SK-N-SH treated with all-trans-retinoic acid at 6 μM for 48 hours (cell line): ENCODE measurements at places on chromosomes 4 and X.

GRCh38 chr4:15753786-15754185, 24.3 kb upstream of the CD38 start:
- no peak for ATAC-seq

- peak; percentile 40; the same call in 2 of the 3 replicates for ATAC-seq
Measured at GRCh38 chr4:186701273-186701672, 22.4 kb downstream of the FAT1 start.

DNA sequence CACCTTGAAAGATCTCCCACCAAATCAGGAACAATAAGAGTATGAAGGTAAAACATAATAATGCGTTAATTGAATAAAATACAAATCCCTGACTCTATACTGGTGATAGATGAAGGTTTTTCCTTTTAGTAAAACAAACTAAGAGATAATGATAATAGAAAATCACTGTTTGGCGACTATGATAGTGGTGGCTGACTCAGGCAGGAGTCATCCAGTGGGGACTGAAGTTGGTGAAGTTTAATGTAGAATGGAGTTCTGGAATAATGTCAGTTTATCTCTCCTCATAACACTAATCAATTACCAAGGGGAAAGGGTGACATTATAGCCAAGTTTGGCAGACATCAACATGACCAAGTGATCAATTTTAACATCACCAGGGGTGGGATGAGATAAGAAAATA, 21.3 kb downstream of the ABCG2 start:
- ATAC-seq, result no peak

DNA sequence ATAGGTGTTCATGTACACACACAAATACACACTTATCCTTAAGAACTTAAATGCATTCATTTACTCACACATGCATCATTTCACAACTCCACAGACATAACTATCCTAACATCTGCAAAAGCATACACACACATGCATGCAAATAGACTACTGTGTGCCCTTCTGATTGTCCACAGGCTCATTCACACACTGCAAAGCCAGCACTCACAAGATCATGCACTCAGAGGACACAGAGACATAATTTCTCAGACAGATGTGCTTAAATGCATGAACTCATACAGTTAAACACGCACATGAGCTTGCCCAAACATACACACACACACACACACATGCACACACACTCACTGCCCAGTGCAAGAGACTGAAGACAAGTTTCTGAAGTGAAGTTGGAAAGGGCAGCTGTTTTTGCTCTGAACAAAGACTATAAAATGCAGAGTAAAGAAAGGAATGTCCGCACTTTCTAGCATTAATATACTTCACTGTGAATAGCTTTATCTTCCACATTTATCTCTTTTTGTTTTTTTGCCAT, 1018.0 kb upstream of the HS3ST1 start:
- no peak for ATAC-seq

GRCh38 chr4:124104101-124104500, 608.4 kb downstream of the ANKRD50 start:
- no peak for ATAC-seq

DNA sequence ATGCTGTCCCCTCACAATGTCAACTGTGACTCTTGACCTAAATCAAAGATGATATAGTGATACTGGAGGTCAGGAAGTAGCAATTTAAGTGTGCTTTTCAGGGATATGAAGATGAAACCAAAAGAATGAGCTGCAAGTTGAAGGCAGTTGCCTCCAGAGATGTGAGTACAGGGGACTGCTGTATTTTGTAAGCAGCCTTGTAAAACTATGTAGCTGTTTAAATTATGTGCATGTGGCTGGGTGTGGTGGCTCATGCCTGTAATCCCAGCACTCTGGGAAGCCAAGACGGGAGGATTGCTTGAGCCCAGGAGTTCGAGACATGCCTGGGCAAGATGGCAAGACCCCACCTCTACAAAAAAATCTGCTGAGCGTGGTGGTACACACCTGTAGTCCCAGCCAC, 15.1 kb upstream of the TNIP2 start:
- ATAC-seq, result no peak

DNA sequence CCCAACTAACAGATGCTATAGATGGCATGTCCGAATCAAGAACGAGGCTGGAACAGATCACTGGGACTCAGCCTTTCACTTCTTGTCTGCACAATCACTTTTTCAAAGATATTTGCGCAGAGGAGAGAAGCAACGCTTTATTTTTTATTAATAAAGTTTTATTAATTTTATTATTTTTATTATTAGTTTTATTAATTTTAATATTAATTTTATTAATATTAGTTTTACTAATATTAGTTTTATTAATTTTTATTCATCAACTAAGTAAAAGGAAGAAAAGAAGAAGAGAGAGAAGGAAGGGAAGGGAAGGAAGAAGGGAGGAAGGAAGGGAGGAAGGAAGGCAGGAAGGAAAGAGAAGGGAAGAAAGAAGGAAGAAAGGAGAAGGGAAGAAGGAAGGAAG, 236.4 kb upstream of the HHIP start:
- no peak for ATAC-seq

DNA sequence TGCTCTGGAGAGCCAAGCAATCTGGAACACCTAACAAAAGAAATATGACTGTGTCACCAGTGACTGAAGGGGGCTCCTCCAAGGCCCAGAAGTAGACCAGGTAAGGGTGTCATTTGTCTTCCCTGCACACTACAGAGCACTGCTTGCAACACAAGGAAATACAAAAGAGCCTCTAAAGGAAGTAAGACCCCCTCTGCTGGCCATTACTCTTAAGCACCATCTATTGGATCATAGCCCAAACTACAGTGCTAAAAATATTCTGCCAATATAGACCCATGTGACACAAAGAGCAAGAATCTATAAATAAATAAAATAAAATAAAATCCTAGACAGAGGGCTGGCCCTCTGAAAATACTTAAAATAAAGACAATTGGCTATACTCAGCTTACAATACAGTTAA, 528.7 kb downstream of the TMA16 start:
- ATAC-seq, result no peak

DNA sequence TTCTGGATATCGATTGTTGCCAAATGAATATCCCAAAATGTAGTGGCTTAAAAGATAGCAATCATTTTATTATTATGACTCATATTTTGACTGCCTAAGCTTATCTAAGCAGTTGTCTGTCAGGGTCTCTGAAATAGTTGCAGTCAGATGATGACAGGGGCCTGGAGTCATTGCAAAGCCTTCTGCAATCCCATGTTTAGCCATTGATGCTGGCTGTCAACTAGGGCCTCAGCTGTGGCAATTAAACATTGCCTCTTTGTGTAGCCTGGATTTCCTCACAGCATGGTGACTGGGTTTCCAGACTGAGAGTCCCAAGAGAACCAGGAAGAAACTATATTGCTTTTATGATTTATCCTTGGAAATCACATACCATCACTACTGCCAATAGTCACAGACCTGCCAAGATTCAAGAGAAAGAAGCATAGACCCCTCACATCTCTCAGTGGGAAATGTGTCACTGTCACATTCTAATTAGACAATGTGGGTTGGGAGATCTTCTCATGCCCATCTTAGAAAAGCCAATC, 227.3 kb upstream of the NOCT start:
- ATAC-seq, result no peak

GRCh38 chrX:16658284-16658683, 8.3 kb downstream of the S100G start:
- ATAC-seq, result peak; percentile 66

DNA sequence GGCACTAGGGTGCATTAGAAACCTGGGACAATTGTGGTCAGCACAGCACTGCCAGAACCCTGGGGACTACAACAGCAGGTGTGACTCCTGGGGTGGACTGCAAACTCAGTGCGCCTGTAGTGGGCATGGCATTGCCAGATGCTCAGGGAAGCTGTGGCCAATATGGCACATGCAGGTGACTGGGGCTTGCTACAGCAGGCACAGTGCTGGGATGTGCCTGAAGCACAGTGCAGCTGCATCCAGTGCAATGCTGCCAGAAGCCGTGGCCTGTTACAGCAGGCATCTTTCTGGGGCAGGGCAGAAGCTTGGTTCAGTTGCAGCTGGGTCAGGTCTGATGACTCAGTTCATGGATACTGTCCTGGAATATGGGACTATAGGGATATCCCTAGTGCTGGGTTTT, 445.8 kb downstream of the CCSER1 start:
- no peak for ATAC-seq

DNA sequence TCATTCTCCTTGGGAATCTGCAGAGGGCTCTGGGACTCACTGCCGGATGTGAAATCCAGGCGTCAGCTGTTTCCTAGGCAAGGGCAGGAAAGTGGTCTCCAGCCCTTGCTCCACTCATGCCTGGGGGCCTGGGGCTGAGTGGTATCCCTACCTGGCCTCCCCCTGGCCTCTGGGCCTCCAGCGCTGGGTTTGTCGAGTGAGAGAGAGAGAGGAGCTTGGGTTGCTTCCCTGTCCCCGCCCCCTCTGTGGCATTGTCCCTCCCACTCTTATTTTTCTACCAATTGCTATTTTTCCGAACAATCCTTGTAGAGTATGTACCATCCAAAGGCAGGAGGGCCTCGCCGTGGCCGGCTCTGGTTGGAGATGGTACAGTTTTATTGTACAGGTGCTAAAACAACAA, 53.1 kb downstream of the ELF4 start:
- ATAC-seq, result no peak

DNA sequence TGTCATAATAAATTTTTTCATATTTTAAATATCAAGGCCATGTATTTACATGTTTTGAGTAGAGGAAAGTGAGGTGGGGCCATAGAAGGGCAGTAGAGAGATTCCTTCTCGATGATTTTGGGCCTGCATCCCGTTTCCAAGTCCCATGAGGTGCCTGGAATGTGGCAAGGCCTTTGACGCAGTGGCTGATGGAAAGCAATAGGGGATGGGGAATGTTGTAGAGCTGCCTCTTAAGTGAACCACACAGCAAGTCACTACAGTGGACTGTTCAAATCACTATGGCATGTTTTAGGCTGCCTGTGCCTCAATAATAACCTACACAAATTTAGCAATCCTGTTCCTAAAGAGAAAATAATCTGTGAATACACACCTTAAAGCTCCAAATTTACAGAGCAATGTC, 48.3 kb downstream of the ANXA5 start:
- ATAC-seq, result no peak

- ATAC-seq, result no peak
Measured at GRCh38 chrX:123084797-123085196, 99.3 kb upstream of the GRIA3 start.

GRCh38 chr4:24770032-24770584, 25.3 kb upstream of the SOD3 start:
- ATAC-seq, result peak; percentile 78

GRCh38 chr4:83556006-83556707, 20.2 kb downstream of the GPAT3 start:
- ATAC-seq, result no peak

GRCh38 chrX:44234116-44234515, 109.4 kb downstream of the EFHC2 start:
- no peak for ATAC-seq

DNA sequence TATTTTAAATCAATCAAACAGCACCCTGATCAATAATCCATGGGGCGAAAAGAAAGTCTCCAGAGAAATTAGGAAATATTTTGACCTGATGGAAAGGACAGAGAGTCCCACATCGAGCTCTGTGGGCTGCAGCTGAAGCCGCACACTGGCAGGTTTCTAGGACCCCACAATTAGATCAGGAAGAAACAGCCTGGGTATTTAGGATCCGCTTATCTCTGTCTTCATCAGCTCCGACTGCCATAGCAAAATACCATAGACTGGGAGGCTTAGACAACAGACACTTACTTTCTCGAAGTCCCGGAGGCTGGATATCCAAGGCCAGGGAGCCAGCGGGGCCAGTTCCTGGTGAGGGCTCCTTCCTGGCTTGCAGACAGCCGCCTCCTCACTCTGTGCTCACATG, 36.4 kb downstream of the CCNQ start:
- ATAC-seq, result no peak

GRCh38 chr4:128385683-128386304, 98.2 kb upstream of the PGRMC2 start:
- peak; percentile 23 for ATAC-seq

- ATAC-seq, result no peak
Measured at GRCh38 chr4:133929531-133930239, 271.9 kb downstream of the PABPC4L start.

- no peak for ATAC-seq
Measured at GRCh38 chr4:165751882-165752281, 121.2 kb upstream of the TLL1 start.
